Activated gamma-delta T cell treated with anti-CD3 and anti-CD28 coated beads, Interleukin-2, amount 50 U/mL, for 16 hours (primary cell): ENCODE measurements at places on chromosomes 11 and 22.

DNA sequence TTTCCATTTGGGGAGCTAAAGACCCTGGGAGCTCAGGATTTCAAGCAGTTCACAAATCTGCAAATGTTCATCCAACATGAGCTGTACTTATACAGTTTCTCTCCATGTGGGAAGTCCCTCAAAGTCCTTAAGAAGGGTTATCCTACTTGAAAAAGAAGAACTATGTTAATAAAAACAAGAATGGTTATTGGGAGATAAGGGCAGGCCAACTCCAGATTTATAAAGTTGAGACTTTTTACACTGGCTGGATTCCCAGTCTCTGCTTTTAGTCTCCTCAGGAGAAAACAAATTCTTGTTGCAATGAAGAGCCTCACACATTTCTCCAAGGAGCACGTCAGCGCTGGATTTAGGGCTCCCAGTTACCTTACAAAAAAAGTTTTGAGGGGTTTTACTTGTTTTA, 34.2 kb upstream of the CTTN start:
- no peak for DNase-seq

DNA sequence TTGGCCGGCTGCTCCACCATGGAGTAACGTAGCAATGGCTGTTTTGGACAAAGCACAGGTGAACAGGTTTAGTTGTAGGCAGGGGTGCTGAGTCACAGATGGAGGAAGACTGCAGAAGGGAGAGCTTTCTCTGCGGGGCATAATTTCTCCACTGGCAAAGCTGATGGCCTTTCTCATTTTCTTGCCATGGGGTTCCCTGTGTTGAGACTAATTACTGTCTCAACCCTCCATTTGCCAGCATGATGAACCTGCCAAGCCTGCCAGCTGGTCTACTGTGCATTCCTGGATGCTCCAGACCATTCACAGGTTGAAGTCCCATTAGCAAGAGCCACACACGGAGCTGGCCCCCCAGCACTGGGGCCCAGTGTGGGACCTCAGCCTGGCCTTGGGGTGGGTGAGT, 202.4 kb downstream of the BARX2 start:
- no peak for DNase-seq

DNA sequence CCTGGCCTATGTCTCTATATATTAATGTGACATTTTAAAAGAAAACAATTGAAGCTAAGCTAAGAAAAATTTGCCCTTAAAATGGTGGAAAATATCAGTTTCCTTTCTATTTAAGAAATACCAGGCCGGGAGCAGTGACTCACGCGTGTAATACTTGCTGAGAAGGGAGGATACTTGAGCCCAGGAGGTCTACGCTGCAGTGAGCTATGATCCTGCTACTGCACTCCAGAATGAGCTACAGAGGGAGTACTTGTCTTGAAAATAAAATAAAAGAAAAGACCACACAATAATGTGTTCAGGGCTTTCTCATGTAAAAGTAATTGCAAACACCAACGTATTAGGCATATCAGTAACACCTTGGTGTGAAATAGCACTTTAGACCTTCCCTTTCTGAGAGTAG, 1.4 kb upstream of the PRSS23 start:
- no peak for DNase-seq

GRCh38 chr11:6876325-6876724, at the start of gene OR10A4:
TSS of gene OR10A4 (plus strand) at chr11:6876625. CDS start at chr11:6876648, 23 bp downstream.
- DNase-seq = no peak

- no peak for DNase-seq
These were observed 9.7 kb downstream of the SRSF8 start for GRCh38 chr11:95076416-95076815.

- no peak for DNase-seq
These were observed 589 bp upstream of the NDUFC2 start for GRCh38 chr11:78080084-78080817.

- no peak for DNase-seq
These were observed 338.2 kb upstream of the NCAM1 start for GRCh38 chr11:112623057-112623456.

GRCh38 chr11:12961615-12962014, 47.5 kb upstream of the RASSF10 start:
- no peak for DNase-seq

DNA sequence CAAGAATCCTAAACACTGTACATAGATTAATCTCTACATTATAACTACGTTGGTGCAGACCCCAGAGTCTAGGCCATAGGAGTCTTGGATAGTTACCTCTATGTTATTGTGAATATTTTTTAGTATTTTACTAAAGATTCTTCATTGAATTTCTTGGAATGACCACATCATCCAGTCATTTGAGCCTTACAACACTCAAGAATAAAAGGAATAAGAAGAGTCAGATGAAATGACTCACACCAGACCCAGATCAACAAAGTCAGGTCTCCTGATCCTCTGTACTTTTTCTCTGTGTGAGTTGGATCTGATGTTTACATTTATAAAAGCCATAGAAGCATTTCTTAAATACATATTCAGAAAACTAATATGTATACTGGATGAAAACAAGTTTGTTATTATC, 179.2 kb upstream of the ARHGAP20 start:
- DNase-seq = no peak

GRCh38 chr11:82089426-82089825, 644.2 kb downstream of the FAM181B start:
- no peak for DNase-seq

- DNase-seq = no peak
These were observed 11.9 kb downstream of the SCARF2 start for GRCh38 chr22:20425566-20426258.

DNA sequence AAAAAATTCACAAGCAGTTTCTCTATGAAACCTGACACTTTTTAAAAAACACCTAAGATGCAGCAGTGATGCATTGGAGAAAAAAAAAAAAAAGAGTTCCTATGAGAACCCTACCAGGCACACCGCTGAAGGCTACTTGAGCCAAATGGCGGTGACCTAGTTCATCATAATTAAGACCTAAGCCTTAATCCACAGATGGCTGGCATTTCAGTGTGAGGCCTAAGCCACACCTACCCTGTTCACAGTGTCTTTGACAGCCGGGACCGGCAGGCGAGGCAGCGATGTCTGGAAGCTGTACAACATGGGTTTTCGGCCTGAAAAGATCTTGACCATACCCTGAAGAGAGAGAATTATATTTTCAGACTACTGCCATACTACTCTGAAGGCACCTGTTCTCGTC, 38.0 kb downstream of the CPT1A start:
- no peak for DNase-seq

GRCh38 chr22:45672564-45673481, 1.2 kb downstream of the ATXN10 start:
- no peak for DNase-seq

DNA sequence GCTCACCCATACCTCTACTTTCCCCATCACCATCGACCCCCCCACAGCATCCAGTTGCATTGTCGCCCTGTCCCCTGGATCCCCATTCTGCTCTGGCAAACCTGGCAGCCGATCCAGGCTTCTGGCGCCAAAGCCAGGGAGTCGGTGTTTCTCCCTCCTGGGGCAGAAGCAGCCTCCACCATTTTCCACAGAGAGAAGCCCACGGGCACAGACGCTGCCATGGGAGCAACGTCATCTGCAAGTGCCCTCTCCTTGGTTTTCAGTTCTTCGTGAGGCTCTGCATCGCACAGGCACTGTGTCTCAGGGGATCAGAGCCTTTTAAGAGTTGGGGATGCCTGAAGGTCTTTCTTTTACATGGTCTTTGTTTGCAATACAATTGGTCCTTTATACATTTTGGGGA, 2.3 kb downstream of the YPEL4 start:
- no peak for DNase-seq

DNA sequence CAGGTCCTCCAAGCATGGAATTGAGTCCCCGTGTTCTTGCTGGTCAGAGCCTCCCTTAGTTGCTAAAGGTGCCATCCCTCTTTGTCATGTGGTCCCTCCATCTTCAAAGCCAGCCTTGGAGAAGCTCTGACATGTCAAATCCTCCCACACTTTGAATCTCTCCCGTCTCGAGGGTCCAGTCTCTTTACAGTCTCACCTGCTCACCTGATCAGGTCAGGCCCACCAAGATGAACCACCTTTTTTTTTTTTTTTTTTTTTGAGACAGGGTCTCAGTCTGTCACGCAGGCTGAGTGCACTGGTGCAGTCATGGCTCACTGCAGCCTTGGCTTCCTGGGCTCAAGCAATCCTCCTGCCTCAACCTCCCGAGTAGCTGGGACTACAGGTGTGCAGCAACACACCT, 100.3 kb upstream of the PRR5 start:
- DNase-seq = no peak
